ENCODE measurements at places on chromosomes 4 and X.

- peak; percentile 39 for DNase-seq
Measured at GRCh38 chrX:136147315-136147901, at the start of gene FHL1. TSS of gene FHL1 (plus strand) at chrX:136147533.

DNA sequence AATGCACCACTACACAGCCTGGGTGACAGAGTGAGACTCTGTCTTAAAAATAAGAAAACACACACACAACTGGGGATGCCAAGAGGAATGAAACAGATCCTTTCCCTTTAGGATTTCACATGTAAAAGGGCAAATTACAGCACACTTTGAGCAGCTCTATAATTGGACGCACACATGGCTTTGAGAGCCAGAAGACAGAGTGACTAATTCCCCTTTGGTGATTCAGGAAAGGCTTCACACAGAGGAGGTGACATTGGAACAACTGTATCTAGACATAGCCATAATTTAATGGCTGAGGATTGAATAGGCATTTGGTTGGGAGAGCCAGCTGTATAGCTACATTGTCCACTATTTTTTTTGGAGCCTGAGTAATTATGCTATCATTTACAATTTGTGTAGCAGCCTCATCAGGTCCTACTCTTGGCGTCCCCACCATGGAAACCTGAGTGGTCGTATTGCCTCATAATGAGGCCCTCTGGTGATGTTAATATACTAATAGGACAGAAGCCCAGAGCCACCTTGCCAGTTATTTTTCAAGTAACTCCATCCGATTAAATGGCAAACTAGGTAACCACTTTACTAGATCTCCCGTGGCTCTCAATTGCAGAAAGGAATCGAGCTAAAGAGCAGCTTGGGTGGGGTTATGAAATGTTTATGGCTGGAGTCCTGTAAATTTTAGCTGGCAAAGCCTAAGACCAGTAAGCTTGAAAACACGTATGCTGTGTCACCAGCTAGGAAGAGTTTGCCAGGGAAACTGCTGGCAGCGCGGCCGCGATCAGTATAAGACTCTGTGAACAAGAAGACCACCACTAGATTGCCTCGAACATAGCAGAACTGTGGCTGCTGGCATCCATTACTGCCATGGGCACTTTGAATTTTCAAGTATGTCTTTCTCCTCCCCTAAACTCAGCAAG, 8.5 kb upstream of the PPEF1 start:
- no peak for DNase-seq

GRCh38 chr4:165331823-165332222, 4.4 kb downstream of the MSMO1 start:
- DNase-seq = no peak

- no peak for DNase-seq
Measured at GRCh38 chrX:100905620-100906019, 23.1 kb downstream of the XKRX start.

DNA sequence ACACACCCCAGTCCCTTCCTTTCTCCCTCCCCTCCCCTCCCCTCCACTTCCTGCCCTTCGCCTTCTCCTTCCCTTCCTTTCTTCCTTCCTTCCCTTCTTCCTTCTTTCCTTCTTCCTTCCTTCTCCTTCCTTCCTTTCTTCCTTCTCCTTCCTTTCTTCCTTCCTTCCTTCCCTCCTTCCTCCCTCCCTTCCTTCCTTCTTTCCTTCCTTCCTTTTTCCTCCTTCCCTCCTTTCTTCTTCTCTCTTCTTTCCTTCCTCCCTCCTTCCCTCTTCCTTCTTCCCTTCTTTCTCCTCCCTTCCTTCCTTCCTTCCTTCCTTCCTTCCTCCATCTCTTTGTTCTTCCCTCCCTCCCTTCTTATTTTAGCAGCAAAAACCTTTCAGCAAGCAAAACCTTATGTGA, 162.1 kb downstream of the EFNB1 start:
- no peak for DNase-seq

DNA sequence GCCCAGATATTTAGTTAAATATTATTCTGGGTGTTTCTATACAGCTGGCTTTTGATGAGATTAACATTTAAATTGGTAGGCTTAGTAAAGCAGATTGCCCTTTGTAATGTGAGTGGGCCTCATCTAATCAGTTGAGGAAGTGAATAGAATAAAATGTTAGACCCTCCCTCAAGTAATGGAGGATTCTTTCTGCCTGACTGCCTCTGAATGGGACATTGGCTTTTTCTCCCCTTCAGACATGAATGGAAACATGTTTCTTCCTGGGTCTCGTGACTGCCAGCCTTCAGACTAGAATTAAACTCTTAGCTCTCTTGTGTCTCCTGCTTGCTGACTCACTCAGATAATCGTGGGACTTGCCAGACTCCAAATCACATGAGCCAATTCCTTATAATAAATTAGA, 266.7 kb downstream of the INPP4B start:
- no peak for DNase-seq

DNA sequence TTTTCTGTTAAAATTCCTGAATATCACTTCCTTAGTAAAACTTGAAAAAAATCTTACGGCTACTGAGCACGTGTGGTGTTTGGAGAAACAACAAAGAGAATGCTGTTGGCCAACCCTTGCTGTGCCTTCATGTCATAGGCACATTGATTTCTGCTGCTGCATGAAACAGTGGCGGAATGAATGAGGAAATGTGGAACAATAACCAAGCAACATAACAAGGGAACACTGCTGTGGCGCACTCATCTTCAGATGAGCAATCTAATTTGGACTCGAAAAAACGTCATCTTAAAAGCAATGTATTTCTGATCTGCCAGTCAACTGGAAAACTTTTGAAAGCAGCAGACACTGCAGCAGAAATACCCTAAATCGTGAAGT, 51.4 kb downstream of the PROM1 start:
- no peak for DNase-seq

DNA sequence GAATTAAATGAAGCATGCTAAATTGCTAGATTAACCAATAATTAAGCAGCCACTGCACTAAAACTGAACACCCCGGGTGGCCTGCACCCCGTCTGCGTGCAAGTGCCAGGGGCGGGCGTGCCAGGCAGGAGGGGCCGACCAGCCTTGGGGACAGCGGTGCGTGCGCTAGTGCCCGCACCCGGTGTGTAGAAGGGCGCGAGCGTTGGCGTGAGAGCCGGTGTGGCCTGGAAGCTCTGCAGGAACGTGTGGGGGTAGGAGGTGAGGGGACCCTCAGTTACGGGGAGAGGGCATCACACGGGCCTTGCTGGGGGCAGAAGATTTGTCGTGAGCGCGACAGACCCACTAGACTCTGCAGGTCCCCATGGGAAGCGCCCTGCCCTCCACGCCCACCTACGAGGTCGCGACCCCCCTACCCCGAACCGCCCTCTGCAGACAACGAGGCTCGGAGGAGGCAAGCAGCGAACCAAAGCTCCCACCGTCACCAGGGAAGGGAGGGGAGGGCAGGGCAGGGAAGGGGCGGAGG, 105.8 kb downstream of the FAM53A start:
- DNase-seq = no peak

- DNase-seq = no peak
Measured at GRCh38 chrX:148567229-148567628, 66.8 kb downstream of the AFF2 start.

DNA sequence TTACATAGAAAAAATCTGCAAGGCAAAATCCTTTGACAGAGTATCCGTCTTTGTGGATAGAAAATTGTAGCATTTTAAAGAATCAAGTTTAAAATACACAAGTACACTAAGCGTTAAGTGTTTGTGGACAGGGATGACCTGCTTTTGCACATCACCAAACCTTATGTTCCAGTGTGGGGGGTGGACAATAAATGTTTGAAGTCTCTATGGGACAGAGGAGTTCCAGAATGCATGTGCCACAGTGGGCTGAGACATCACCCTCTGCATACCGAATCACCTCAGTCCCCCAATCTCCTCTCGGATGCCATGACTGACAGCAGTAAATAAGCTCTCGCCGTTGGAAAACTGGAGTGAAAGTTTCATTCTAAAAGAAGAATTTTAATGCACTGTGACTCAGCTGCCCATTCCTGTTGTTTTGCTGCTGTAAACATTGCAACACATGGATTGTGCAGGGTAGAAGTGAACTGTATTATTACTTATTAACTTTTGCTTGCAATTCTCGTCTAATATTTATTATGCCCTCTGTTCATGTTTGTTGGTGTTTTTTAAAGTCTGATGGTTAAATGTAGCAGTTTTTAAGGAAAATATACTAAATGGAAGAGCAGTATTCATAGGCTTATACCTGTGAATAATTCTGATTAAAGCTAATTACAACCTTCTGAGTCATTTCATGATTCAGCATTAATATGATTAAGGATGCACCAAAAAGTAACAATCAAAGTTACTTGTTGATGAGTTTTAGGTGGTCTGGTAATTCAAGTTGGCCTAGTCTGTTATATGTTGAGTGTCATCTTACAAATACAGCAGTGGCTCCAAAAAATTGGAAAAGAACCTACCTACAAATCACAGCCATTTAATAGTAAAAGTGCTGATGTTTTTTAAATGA, 24.0 kb downstream of the CDKN2AIP start:
- no peak for DNase-seq

DNA sequence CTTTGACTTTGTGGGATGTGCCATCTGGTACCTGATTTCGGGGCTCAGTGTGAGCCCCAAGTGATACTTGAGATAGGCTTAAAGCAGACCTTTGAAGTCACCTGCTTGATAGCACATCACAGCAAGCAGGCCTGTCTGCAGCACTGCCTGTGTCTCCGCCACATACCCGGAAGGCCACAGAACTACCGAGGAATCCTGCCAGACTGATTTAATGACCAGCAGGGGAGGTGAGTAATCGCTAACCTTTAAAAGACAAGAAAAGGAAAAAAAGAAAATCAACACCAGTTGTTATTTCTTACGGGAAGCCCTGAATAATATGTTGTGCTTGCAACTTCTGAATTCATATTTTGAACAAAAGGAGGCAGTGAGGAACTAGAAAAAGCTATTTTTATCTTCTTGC, 6.8 kb downstream of the PTCHD1 start:
- no peak for DNase-seq

DNA sequence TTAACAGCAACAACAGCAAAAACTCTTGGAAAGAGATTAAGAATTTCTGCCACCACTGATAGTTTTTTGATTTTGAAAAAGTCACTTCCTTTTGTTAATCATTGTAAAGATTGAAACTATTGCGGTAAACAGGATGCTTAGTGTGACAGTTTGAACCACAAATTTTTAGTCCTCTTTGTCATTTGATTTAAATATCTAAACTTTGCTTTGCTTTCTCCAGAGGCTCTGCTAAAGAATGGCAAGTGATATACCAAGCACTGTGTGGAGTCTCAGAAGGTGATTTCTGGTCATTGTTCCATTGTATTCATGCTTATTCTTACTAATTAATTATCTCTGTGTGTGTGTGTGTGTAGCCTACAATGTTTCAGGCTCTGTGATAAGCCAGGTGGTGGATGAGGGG, 155.6 kb downstream of the BMPR1B start:
- peak; percentile 2 for DNase-seq

Data from GM10248 (cell line).